Activated CD4-positive, CD25-positive, alpha-beta regulatory T cell (primary cell): ENCODE measurements at places on chromosomes 3 and 15.

DNA sequence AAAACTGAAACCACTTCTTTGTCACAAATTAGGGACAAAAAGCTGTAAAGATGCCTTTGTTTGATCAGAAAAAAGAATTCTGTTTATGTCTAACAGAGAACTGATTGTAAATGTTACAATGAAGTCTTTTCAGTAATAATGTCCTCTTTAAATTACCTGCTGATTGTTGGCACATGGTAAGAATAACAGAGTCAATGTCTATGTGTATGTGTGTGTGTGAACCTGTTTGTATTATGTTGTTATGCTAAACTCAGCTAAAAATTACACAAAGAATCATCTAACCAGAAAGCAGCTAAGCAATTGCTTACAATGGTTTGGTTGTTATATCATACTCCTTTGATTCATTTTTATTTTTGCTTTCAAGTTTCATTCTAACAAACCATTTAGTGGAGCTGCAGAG is 159.1 kb upstream of the PDZRN3 start:
- no peak for DNase-seq

GRCh38 chr3:124981472-124981871 is 46.9 kb upstream of the MUC13 start:
- no peak for DNase-seq

DNA sequence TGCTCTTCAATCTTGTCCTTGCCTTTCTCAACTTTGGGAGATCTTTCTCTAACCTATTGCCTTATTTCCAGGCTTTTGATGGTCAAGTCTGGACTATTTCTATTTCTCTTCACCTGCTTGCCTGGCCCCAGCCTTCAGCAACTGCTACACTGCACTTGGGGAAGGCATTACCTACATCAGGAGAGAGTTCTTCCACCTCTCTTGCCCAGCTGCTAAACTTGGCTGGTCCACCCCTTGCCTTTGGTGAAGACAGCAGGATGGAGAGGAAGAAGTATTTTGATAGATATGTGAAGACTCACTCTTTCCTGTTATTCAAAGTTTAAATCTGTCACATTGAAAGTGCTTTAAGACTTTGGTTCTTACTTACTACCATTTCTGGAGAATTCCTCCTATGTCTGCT is 574.8 kb downstream of the ZPLD1 start:
- DNase-seq, result no peak

- DNase-seq, result no peak
Measured at GRCh38 chr3:43309372-43310305, 23.3 kb downstream of the SNRK start.

- no peak for DNase-seq
Measured at GRCh38 chr3:126446791-126447190, 28.9 kb downstream of the ZXDC start.

DNA sequence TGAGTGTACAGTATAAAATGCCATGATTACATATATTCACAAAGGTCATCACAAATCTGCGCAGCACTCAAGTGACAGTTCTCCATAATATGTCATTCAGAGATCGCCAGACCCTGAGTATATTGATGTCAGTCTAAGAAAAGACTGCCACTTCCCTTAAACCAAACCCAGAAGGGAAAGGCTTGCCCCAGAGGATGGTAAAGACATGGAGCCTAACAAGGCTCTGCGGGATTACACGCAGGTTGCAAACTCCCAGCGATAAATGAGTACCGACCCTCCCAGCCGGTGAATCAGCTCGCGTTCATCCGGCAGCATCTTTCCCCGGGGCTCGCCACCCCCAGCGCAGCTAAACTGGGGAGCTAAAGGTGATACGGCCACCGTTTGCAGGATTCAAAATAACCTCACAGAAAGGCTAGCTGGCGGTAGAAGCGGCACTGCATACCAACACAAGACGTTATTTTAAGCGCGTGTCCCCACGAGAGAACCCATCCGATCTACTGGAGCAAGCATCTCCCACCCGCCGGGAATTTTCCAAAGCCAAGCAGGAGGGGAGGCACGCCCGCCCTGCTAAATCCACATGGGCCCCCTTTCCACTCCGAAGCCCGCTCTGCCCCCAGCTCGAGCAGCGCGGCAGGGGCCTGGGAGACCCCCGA is 643 bp downstream of the MYO5A start:
- no peak for DNase-seq

GRCh38 chr3:167032267-167032876 is 347.7 kb downstream of the ZBBX start:
- DNase-seq, result no peak

- DNase-seq, result no peak
Measured at GRCh38 chr15:70422342-70422741, 324.6 kb upstream of the TLE3 start.

DNA sequence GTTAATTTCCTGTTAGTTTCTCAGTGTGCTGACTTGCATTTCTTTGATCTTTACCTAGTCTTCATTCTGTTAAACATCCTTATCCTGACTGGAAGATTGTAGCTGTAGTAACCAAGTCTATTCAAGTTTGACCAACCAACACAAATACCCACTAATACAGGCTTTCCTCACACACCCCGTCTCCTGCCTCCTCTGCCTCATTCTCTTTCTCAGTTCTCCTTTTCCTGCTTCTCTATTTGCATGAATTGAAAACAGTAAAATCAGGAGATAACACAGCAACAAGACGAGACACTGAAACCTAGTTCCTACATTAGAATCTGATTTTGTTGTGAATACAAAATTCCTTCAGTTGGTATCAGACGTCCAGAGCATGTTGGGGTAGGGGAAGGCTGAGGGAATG is 116.9 kb upstream of the ARPP21 start:
- DNase-seq, result no peak

- DNase-seq, result no peak
Measured at GRCh38 chr3:15952543-15953175, 154.9 kb upstream of the ANKRD28 start.

- no peak for DNase-seq
Measured at GRCh38 chr3:130839813-130840212, 54.1 kb upstream of the ATP2C1 start.

- no peak for DNase-seq
Measured at GRCh38 chr3:126166009-126166408, 14.4 kb downstream of the ALDH1L1 start.

DNA sequence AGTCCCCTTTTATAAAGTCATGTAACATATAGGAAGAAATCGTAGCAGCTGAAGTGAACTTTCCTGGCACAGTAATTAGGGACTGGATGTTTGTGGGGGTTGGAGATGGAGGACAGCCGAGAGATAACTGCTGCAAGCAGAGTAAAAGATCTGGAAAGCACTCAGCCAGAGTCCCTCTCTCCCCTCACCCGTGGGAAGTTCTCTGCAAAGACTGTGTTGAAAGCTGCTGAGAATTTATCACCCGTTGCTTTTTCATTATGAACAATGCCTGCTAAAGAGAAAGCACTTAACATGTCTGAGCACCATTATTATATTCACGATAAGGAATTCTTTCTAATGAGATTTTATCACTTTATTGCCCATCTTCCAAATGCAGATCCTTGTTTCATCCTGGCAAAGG is 248.8 kb downstream of the SHOX2 start:
- DNase-seq, result no peak

DNA sequence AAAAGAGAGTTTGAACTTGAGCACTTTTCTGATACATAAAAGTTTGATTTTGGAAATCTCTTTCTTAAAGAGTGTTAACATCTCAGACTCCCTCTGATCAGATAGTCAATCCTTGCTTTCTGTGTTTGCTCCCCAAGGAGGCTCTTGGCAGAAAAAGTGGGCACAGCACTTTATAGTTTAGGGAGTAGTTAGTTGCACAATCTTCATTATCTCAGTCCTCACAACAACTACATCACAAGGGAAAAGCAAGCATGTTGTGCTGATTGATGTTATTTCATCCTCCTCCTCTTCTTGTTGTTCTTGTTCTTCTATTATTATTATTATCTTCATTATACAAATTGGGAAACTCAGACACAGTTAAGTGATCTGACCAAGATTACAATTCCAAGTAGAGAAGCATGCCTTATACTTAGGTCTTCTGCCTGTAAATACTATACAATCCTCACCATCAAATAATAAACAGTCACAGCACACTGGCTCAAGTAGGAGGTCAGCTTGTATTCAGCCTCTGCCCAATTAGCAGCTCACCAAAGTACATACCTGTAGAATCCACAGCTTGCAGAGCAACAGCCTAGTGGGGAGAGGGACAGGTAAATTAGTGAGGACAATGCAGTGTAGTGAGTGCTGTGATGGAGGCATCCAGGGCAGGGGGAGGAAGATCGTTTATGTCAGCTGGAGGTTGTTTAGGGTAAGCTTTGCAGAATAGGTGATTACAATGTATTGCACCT is 304.1 kb upstream of the MME start:
- no peak for DNase-seq

GRCh38 chr3:15982667-15983196 is 185.0 kb upstream of the ANKRD28 start:
- no peak for DNase-seq

DNA sequence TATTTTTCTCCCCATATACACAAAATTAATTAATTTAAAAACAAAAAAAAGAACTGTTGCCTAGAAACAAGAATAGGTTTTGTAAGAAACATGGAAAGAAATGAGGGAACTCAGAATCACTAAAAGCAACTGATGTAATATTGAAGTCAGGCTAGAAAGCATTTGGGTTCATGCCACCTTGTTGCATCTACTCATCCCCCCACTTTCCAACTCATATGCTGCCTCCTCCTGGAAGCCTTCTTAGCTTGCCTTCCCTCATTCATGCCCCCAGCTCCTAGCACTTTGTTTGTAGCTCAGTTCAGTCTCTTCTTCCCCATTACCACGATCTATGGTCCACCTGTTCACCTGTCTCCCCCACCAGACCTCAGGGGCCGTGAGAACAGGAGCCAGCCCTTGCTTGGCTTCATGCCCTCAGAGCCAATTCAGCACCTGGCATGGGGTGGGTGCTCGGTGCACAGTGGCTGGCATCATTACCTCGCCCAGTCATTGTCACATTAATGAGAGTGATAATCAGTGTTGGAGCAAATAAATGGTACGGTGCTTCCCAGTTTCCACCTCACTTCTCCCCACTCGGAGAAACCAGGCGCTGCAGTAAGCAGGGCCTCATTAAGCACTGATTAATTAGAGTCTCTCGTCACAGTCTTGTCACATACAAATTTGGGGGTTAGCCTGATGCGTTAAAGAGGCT is 62.4 kb upstream of the SLC6A1 start:
- no peak for DNase-seq

DNA sequence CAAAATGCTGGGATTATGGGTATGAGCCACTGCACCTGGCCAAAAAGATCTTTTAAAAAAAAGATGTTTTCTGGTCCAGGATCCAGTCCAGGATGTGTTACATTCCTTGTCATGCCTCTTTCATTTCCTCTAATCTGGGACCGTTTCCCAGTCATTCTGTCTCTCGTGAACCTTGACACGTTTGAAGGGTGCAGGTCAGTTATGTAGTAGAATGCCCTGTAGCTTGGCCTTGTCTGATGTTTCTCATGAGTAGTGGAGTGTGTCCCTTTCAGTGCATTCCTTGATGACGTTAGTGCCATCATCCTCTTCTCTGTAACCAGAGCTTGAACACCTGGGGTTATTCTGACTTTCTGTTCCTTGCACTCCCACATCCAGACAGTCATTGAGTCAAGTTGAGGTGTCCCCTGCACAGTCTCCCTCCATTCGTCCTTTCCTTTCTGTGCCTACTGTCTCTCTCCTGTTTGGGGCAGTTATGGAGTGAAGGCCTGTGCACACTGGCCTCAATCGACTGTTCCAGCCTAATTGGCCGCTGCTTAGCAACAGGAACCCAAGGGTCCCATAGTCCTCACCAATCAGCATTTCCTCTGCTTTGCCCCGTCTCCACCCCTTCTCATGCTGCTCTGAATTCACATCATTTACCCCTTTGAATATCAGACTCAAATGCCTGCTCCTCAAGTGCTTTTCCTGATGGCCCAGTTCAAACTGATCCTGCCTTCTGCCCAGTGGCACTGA is 5.5 kb downstream of the FAM81A start:
- no peak for DNase-seq

GRCh38 chr3:187197335-187197649 is at the start of gene RTP1:
Gene RTP1, plus strand, starts transcription at chr3:187197486. Its CDS starts 30 bp downstream, at chr3:187197516.
- DNase-seq, result no peak

DNA sequence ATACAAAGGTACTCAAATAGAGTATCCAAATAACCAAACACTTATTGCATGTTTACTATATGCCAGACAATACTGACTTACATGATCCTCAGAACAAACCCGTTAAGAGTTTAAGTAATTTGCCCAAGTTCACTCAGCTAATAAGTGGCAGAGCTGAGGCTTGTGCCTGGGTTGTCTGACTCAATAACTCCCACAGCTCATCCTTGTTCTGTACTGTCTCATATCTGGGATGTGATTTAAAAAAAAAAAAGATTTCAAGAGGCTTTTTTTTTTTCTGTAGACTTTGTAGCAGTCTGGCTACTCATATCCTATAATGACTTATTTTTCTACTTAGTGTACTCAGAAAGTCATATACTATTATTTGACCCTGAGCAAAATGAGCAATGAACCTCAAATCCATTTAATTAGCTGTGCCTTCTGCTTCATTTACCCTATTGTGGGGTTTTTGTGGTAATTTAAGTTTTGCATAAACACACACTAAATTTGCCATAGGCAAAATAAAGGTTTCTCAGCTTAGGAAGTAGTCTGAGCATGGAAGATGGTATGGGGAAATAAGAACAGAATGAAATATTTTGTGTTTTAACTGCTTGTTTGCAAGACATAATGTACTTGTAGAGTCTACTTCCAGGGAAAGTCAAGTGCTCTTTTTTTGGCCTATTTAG is 3.1 kb downstream of the NSUN3 start:
- DNase-seq, result no peak

DNA sequence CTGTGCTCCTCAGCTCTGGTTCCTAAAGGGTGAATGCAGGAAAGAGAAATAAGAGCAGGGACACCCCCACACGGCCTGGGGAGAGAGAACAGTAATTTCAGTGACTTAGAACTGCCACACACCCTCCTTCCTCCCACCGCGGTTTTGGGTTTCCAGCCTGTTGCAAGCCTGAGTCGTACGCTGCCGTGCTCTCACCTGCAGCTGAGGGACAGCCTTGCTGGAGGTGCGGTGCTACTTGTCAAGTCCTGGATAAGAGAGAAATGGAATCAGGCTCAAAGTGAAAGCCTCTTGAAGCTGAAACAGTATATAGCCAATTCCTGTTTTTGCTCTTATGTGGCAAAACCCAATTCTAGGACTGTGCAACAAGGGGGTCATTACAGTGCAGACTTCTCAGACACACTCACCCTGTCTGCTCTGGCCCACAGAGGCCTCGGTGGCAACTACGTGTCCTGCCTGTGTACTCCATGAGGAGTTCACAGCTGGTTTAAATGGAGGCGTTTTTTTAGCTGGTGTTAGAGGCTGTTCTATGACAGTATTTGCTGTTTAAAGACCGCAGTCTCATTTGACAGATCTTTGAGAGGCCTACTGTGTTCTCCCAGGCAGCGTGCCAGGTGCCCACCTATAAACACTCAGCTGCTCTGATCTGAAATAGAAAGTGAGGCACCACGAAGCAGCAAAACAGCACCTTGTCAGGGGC is 42.9 kb downstream of the TBC1D2B start:
- peak; percentile 38 for DNase-seq

DNA sequence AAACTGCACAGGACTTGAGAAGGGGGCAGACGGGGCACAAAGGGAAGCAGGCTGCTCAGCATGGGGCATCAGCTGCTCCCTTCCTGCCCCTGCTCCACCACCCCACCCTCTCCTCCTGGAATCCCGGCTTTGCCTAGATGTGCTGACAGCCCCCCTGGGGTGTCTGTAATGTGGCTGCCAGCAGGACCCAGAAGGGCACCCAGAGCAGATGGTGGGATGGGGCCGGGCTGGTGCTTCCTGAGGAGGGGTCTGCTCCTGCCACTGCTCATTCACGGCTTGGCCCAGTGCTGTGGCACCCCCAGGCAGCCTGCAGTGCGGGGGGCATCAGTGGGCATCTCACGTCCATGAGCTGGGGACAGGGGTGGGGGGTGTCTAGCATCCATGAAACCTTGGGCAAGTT is 10.2 kb downstream of the H1-8 start:
- no peak for DNase-seq
